ENCODE measurements at places on chromosomes 11 and 22. TPM values are rescaled to one million over a fixed set of nuclear protein-coding genes. Genes with fewer than 3 reads are reported as not detected.

GRCh38 chr11:61023966-61024295 is 52.5 kb downstream of the CD6 start:
- H3K4me1 ChIP-seq, result peaks cover 7% of the 10 kb centered on the region
- DNase-seq, result no peak
- H3K4me3 ChIP-seq, result no peak overlapping the region
- no peak overlapping the region for H3K27ac ChIP-seq
- peaks cover 43% of the 10 kb centered on the region for H3K27me3 ChIP-seq
- no peaks in the 10 kb centered on the region for H3K36me3 ChIP-seq

- H3K27ac ChIP-seq, result peak overlapping the region; percentile 82
- peaks cover 83% of the 10 kb centered on the region for H3K4me1 ChIP-seq
Measured at GRCh38 chr11:83011333-83012167, 60.1 kb downstream of the RAB30 start.

DNA sequence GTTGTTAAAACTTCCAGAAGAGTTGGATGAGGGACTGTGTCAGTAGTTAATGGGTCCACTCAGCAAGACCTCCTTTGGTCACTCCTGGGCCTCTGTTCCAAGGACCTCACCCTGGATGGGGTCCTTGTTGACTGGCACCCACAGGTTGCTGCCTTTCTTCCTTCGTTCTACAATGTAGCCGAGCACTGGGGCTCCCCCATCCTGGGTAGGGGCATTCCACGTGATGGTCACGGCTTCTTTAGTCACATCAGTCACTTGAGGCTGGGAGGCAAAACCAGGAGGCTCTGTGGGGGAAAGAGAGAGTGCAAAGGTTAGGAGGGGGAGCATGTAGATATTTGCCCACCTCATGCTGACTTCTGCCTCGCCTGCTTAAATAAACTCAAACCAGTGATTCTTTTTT is 12.0 kb downstream of the TMEM86A start:
- H3K36me3 ChIP-seq, result no peaks in the 10 kb centered on the region
- no peak for DNase-seq
- no peak overlapping the region for H3K4me3 ChIP-seq
- peaks cover 33% of the 10 kb centered on the region for H3K27me3 ChIP-seq

The MS4A15 gene
- total RNA-seq, result not detected

GRCh38 chr11:122981388-122982264 is at the start of gene BSX:
Gene BSX, minus strand, starts transcription at chr11:122981834. Its CDS starts 163 bp downstream, at chr11:122981671.
- peak within 1 kb of the TSS; percentile 14 for H3K4me3 ChIP-seq
- H3K27me3 ChIP-seq, result peaks cover 87% of the 10 kb centered on the region
- no peaks in the 10 kb centered on the region for H3K36me3 ChIP-seq
- H3K27ac ChIP-seq, result no peak within 1 kb of the TSS

GRCh38 chr11:44028401-44028800 is 19.4 kb upstream of the ACCSL start:
- H3K27me3 ChIP-seq, result peaks cover 39% of the 10 kb centered on the region
- no peak overlapping the region for H3K4me3 ChIP-seq
- H3K27ac ChIP-seq, result no peak overlapping the region
- H3K4me1 ChIP-seq, result peaks cover 19% of the 10 kb centered on the region
- DNase-seq, result peak; percentile 38
- no peaks in the 10 kb centered on the region for H3K36me3 ChIP-seq

DNA sequence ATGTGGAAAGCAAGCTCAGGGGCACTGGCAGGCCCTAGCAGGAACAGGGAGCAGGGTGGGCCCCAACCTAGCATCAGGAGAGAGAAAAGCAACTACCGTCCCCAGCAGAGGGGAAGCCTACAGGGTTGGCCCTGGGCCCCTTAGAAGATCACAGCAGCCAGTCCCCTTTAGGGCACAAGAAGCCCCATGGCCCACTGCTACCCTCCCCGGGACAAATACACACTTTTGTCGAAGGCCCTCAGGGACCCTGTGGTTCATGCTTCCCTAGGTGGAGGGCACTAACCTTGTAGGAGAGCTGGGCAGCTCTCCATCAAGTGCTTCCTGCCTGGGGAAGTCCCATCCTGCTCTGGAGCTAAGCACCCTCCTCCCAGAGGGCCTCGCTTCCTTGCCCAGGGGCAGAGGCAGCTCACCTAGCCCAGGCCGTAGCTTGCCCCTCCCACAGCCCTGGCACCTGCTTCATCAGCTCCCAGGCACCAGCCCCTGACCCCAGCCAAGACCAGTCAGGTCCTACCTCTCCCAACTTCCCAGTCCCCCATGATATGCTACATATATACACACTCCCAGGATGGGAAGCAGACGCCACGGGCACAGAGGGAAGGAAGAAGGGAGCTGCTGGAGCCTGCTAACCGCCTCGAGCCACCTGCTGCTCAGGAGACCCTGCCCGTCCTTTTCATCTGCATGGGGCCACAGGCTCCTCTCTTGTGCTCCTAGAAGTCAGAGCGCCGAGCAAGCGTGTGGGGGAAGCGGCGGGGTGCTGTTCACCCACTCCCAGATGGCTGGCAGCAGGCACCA is 20.1 kb downstream of the SUN2 start:
- H3K4me3 ChIP-seq, result no peak overlapping the region
- H3K36me3 ChIP-seq, result peaks cover 30% of the 10 kb centered on the region
- H3K27me3 ChIP-seq, result no peaks in the 10 kb centered on the region
- no peak overlapping the region for H3K27ac ChIP-seq
- peaks cover 19% of the 10 kb centered on the region for H3K4me1 ChIP-seq

- no peak overlapping the region for H3K4me3 ChIP-seq
- no peak overlapping the region for H3K27ac ChIP-seq
- no peak for DNase-seq
- H3K4me1 ChIP-seq, result peaks cover 35% of the 10 kb centered on the region
Measured at GRCh38 chr11:128285321-128285720, 302.0 kb downstream of the ETS1 start.

DNA sequence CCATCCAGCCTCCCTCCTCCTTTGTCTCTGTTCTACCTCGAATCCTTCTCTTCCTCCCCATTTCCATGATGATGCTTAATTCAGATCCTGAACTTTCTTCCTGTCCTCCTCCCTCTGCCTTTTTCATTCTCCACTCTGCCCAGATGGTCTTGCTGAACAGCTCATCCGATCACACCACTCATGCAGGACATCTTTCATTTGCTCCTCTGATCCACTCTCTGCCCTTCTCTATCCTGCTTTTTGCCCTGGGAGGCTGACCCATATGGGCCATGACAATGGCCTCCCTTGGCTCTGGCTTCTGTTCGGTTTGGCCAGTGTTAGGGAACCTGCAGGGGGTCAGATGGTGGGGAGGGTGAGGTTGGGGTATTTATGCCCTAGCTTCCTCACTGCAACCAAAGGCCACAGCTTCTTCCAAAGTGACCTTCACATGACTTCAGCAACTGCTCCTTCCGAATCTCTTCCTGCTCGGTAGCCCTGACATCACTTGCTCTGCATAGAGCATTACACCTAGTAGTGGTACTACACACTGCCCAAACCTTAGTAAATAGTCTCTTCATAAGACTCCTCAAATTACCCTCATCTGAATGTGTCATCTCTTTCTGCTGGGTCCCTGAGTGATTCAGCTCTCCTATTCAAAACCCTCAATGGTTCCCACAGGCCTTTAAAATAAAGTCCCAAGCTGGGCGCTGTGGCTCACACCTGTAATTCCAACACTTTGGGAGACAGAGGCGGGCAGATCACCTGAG is 32.7 kb upstream of the MICAL2 start:
- no peaks in the 10 kb centered on the region for H3K36me3 ChIP-seq
- no peak for DNase-seq
- H3K27me3 ChIP-seq, result no peaks in the 10 kb centered on the region
- peaks cover 42% of the 10 kb centered on the region for H3K4me1 ChIP-seq

- H3K4me1 ChIP-seq, result peaks cover 39% of the 10 kb centered on the region
- H3K4me3 ChIP-seq, result no peak overlapping the region
- H3K27ac ChIP-seq, result no peak overlapping the region
- peaks cover 9% of the 10 kb centered on the region for H3K27me3 ChIP-seq
- no peak for DNase-seq
Measured at GRCh38 chr11:46342239-46342638, 5.0 kb upstream of the DGKZ start.

DNA sequence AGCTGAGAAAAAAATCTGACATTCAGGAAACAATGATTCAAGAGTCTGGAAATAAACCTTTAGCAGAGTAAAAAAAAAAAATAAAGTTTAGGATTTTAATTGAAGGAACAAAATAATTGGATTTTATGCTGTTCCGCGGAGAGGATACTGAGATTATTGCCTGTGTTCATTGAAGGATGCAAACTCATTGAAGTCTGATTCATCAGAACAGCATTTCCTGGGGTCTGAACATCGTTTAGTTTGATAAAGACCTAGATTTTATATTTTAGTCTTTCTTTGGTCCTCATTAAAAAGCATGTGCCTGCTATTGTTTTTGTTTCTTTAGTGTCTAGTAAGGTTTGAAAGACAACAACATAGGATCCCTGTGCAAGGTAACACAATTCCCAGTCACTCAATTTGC is 4.5 kb downstream of the TLCD5 start:
- H3K36me3 ChIP-seq, result peaks cover 6% of the 10 kb centered on the region
- H3K4me1 ChIP-seq, result peaks cover 68% of the 10 kb centered on the region
- H3K27ac ChIP-seq, result peak overlapping the region; percentile 82
- no peak overlapping the region for H3K4me3 ChIP-seq

DNA sequence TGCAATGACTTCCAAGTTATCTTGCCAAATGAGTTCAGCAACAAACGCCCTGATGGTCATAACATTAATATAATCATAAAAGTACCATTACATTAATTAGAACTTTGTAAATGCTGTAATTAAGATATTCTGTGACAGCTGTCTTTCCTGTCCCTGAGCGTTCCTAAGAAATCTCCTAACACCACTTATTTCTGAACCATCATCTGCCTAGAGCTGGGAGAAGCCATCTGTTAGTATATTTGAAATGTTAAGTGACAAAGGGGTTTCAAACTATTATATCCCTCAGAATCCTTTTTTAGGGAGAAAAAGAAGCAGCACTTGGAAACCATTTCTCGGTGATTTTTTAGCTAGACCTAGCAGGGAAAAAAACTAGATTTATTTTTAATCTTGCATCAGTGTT is 657.5 kb downstream of the FAM181B start:
- no peaks in the 10 kb centered on the region for H3K27me3 ChIP-seq
- H3K36me3 ChIP-seq, result no peaks in the 10 kb centered on the region
- H3K27ac ChIP-seq, result no peak overlapping the region
- peaks cover 20% of the 10 kb centered on the region for H3K4me1 ChIP-seq

Measured in osteocyte (in vitro differentiated cells).